GM04503 (cell line): ENCODE measurements at places on chromosomes 6 and 20.

DNA sequence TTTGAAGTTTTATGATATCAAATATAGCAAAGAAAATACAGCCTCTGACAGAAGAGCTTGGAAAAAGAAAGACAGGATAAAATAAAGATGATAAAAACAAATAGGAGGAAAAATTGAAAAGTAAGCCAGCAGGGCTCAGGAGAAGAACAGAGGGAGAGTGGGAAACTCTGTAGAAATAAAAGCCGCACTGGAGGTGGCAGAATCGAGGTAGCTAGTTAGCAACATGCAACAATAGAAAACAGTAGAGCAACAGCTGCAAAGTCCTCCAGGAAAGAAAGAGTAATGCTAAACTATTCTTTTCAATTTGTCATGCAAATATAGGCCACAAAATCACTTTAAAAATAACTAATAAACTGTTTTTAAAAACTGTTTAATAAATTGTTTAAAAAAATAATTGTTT is 28.8 kb downstream of the HBS1L start:
- no peak for DNase-seq

DNA sequence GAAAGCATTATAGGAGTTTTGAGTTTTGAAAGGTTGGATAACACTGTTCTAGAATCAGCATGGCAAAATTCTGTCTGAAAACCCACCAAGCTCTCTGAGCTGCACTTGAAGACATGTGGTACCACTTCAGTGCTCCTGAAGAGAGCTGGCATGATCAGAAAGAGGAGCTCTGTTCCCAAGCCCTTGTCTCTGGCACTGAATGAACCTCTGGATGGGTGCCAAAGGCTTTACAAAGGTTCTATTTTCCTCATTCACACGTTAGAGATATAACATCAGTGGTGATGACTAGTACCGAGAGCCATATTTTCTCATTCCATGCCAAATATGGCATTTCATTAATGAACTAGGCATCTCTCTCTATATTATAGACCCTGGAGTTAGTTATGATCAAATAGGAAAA is 301.8 kb upstream of the ID4 start:
- no peak for DNase-seq

- no peak for DNase-seq
Measured at GRCh38 chr6:112113431-112113830, 26.0 kb downstream of the FAM229B start.

DNA sequence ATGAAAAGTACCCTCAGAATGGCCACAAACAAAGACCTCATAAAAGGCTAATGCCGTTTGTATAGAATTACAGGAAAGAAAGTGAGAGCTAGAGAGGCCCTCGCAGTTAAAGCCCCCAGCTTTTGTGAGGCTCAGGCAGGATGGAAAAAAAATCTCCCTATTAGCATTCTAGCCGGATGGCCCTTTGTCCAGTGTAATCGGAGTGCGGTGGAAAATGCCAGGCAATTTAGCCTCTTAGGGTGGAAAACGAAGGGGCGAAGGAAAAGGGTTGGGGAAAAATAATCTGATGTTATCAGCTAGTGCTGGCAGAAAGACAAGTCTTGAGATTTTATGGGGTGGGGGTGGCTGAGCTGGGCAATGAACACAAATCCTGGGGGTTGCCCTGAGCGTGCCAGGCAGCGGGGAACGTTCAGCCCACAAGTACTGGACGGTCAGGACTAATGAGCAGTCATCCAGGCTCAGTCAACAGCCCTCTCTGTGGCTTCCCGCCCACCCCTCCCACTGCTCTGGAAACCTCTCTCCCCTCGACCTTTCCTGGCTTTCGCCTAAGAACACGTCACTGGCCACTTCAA is 92.4 kb downstream of the PSMG4 start:
- DNase-seq = no peak

GRCh38 chr20:63086421-63087235 is 79.9 kb upstream of the BHLHE23 start:
- DNase-seq = no peak

- no peak for DNase-seq
Measured at GRCh38 chr6:153435787-153436186, 304.7 kb upstream of the RGS17 start.

DNA sequence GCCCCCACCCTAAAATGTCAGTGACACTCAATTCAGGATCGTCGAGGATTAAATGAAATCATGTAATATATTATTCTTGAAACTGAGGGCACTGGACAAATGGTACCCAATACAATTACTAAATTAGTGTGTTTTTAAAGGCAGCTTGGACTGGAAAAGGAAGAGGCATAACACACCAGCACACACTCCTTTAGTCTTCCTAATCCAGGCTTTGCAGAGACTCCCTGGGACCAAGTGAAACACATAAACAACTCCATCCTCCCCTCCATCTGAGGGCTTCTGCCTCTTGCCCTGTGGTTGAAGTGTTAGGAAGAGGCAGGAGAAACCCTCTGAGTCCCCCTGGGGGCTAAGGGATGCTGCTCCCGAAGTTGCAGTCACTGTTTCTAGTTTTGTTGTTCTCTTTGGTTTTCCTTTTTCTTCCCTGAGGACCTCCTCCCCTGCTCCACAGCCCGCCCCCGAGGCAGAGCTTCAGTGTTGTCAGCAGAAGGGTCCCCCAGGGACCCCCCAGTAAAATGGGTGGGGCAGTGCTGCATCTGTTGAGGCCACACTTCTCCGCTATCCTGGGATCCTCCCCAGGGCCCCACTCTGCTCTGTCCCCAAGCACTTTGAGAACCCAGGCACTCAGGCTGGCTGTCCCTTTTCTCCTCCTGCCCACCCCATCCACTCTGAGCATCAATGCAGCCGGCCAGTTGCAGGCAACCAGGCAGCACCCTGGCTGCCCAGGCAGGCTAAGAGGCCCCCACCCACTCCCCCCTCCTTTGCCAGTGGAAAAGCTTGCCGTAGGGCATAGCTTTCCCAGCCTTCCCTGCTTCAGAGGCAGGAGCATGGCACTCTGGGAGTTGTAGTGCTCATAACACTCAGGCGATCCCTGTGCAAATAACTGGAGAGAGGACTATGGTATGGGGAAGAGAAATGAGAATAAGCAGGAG is 5.9 kb downstream of the TMEM63B start:
- DNase-seq = no peak

GRCh38 chr6:90480666-90481065 is 106.2 kb downstream of the MAP3K7 start:
- DNase-seq = no peak

- peak; percentile 65 for DNase-seq
Measured at GRCh38 chr6:422433-423054, 31.0 kb downstream of the IRF4 start.

- no peak for DNase-seq
Measured at GRCh38 chr6:47495954-47496545, 18.5 kb downstream of the CD2AP start.

GRCh38 chr20:16861708-16862107 is 113.5 kb downstream of the OTOR start:
- DNase-seq = no peak

GRCh38 chr6:99467509-99468106 is 42.5 kb upstream of the PNISR start:
- peak; percentile 3 for DNase-seq

DNA sequence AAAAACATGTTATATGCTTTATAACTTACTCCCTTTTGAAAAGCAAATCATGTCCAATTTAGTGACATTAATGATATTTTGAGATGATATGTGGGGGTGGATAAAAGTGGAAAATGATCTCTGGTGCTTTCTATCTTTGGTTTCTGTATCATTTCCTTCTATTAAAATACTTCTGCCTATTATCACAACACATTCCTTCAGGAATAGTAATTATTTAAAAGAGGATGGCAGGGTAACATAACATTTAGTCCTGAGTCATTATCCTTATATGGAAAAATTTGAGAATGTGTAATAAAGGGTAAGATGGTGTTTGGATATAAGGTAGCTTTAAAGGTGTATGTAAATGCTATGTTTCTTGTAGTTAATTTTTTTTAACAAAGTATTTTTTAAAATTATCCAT is 657.7 kb downstream of the PHF3 start:
- DNase-seq = no peak

- DNase-seq = no peak
Measured at GRCh38 chr20:1876975-1877608, 18.1 kb upstream of the SIRPA start.

DNA sequence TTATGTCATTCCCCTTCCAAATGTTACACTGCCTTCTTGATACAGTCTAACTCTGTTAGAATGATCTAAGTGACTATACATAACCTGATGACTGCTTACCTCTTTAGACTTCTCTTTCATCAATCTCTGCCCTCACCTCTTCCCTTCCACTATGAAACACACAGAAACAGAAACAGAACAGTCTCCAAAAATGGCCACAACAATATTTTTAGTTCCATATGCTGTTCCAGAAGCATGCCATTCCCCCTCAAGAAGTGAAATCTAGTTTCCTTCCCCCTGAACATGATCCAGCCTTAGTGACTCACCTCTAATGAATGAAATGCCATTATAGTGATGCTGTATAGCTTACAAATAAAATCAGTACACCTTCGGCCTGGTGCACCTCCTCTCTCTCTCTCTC is 229.3 kb upstream of the TENT5A start:
- DNase-seq = no peak

DNA sequence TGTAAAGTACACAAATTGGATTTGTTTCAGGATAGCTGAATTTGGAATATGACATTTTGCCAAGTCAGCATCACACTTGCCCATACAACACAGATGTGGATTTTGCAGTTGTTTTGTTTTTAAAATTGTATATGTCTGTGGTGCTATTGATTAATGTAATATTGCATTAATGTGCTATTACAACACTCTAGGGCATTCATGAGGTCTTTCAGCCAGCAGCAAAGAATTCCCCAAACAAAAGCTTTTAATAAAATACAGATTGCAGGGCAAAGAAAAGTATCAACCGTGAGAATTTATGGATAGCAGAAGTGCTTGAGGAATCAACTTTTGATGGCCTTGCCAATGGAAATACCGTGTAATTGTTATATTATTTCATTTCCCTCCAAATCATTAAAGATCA is 144.9 kb downstream of the AIG1 start:
- DNase-seq = no peak

DNA sequence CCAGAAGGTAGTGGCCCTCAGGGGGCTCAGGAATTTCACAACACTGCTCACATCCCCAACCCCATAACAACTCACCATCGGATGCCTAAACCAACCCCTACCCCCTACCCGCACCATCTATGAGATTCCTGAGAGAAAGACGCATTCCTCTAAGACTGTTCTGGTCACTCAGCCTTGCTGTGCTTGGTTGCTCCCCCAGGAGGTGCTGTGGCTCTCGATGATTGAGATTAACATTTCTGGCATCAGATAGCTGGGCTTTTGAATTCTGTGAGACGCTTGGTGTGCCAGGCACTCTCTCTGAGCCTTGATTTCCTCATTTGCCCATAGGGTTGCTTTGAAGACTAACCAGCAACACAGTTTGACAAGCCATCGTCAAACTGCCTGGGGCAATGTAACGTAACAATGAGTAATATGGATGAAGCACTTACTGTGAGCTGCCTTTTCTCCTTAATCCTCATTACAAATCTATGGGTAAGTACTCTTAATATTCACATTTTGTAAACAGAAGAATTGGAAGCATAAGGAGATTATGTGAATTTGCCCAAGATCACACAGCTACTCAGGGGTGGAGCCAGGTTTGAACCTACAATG is 978 bp downstream of the WFDC6 start:
- DNase-seq = no peak

- DNase-seq = no peak
Measured at GRCh38 chr6:53517021-53517420, 27.9 kb downstream of the GCLC start.

- DNase-seq = no peak
Measured at GRCh38 chr6:148689168-148689567, 57.7 kb upstream of the UST start.

DNA sequence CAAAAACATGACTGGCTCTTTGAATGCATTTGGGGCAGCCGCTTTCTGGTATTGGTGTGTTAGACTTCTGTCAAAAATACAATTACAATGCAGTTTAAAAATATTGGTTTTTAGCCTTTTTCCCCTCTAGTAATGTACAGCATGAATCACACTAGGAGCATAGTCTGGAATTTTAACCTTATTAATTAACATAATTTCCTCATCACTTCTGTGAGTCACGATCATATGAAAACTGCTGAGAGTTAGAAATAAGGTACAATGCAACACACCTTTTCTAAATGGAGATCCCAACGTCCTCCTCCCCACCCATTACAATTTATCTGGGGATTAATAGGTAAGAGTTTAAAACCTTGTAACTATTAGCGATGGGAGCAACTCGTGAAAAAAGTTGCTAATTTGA is 297.1 kb upstream of the RIMS1 start:
- no peak for DNase-seq

DNA sequence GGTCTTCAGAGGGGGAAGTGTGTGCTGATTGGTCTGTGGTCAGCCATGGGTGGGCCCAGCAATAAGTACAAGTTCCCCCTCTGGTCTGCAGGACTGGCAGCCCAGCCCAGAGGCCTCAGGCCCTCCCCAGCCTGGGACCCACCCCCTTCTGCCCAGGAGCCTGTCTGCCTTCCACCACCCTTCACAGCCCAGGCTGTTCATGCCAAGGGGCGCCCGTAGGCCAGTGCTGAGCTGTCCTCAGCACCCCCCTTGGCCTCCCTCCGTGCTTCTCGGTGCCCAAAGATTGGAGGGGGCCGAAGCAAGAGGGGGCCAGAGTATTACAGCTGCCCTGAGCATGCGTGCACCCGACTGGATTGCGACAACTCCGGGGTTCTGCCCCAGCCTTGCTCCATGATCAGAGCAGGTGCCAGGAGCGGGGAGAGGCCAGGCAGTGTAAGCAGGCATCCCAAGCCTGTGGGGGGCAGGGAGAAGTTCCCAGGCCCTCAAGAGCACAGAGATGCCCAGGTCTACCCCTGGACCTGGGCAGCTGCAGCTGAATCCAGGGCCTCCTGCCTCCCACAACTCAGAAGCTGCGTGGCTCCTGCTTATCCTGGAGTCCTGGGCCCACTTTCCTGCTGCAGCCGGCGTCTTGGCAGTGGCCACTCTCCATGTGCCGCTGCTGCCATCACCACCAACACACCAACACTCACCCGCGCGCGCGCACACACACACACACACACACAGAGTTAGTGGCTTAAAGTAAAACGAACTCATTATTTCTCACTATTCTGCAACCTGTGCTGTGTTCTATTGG is 33.3 kb downstream of the CST9L start:
- no peak for DNase-seq

GRCh38 chr6:52253494-52253893 is 9.2 kb upstream of the IL17F start:
- no peak for DNase-seq

- DNase-seq = no peak
Measured at GRCh38 chr6:70270287-70271005, 32.4 kb downstream of the COL9A1 start.

DNA sequence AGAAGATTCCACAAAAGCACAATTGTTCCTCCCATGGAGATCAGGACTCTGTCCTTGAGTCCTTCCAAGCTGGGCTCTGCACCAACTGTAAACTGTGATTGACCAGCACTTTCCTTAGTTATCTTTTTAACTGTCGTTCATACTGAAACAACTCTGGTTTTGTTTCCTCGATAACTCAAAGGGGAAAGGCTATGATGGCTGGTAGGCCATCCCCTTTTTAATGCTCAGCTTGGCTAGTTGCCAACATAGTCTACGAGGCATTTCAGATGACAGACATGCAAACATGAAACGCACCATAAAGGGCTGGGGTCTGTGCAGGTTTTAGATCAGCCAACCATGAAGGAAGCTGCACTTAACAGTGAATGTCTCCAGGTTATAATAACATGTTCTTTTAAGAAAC is 497.1 kb upstream of the ARID1B start:
- DNase-seq = no peak

- DNase-seq = no peak
Measured at GRCh38 chr20:60255415-60255814, 297.2 kb downstream of the CDH26 start.

GRCh38 chr6:32244270-32244669 is 20.4 kb upstream of the NOTCH4 start:
- no peak for DNase-seq
